ENCODE measurements at places on chromosomes 5 and 9. TPM values are rescaled to one million over a fixed set of nuclear protein-coding genes. Genes with fewer than 3 reads are reported as not detected.

DNA sequence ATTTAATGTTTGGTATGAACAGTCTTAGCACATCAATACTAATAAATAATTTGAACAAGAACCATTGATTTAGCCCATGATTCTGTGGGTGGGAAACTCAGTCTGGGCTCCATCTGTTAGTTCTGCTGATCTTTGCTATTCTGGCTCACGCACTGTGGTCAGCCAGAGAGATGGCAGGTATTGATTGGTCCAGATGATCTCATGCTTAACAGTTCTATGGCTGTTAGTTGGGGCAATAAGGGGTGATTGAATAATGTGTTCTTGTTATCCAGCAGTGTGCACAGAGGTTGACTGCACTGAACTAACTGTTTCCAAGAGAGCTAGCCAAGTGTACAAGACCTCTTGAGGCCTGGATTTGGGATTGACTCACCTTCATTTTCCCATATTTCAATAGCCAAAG lies 824.3 kb downstream of the SEMA5A start:
- no peak for DNase-seq

The GABRA6 gene
- total RNA-seq = not detected

GRCh38 chr5:107997338-107997980 lies 326.7 kb upstream of the EFNA5 start:
- no peak for DNase-seq

The GRXCR2 gene
- not detected for total RNA-seq

The OR13C9 gene
- not detected for total RNA-seq

The KCNT1 gene
- total RNA-seq = not detected

The KCTD16 gene
- 0.52 TPM for total RNA-seq

GRCh38 chr5:129392681-129393080 lies 67.4 kb upstream of the ADAMTS19 start:
- DNase-seq = no peak

GRCh38 chr9:110753731-110754231 lies 85.2 kb downstream of the MUSK start:
- no peak for DNase-seq

The SLC12A7 gene
- total RNA-seq = 34.7 TPM

The LCN1 gene
- total RNA-seq = not detected

The TTC16 gene
- total RNA-seq = not detected

- no peak for DNase-seq
These were observed 361.0 kb upstream of the CDH6 start for GRCh38 chr5:30832519-30832918.

GRCh38 chr5:151683986-151684588 lies 2.6 kb downstream of the SPARC start:
- DNase-seq = no peak

GRCh38 chr9:115972843-115973595 lies 180.6 kb upstream of the PAPPA start:
- DNase-seq = no peak

- DNase-seq = no peak
These were observed 44.8 kb downstream of the PRLR start for GRCh38 chr5:35185518-35185917.

The BTNL9 gene
- not detected for total RNA-seq

- no peak for DNase-seq
These were observed 240.7 kb downstream of the CSNK1G3 start for GRCh38 chr5:123752552-123753179.

- no peak for DNase-seq
These were observed 226.9 kb downstream of the TMEM38B start for GRCh38 chr9:105921057-105921726.

The SOHLH1 gene
- not detected for total RNA-seq

DNA sequence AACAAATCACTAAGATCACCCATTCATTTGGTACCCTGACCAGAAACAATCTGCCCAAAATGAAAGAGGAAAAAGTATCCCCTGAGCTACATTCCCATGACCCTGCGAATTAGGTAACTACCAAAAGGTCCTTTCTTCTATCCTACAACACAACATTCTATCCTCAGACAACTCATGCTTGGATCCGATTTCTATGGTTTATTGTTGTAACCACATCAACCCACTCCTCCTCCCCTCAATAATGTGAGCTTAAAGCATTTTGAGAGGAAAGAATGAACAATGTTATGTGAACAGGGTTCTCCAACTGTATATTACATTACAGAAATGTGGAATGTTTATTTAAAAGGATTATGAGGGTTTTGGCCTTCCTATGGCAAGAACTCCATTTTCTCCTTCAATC lies 4.0 kb downstream of the SLC35D2 start:
- no peak for DNase-seq

- no peak for DNase-seq
These were observed 17.8 kb downstream of the FBXO38 start for GRCh38 chr5:148401604-148402003.

DNA sequence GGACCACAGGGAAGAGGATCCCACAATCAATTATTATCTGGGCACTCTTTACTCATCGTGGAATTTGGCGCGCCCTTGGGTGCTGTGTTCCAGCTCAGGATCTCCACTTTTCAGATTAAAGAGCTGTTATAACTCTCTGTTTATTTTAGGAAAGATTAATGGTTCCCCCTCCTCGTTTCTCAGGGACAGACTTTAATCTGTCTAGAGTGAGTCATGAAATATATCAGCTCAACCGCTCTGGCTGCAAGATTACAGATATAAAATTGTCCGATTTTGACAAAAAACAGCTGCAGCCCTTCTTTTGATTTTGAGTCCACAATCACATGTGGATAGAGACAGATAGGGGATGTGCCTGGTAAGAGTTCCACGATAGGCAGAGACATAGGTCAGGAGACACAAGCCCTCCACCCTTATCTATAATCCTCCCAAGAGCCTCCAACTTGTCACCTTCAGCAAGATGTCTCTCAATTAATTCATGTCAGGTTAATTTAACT lies 77.6 kb upstream of the ANKRD55 start:
- no peak for DNase-seq

GRCh38 chr5:181043285-181044092 lies 3.4 kb downstream of the BTNL9 start:
- DNase-seq = no peak

DNA sequence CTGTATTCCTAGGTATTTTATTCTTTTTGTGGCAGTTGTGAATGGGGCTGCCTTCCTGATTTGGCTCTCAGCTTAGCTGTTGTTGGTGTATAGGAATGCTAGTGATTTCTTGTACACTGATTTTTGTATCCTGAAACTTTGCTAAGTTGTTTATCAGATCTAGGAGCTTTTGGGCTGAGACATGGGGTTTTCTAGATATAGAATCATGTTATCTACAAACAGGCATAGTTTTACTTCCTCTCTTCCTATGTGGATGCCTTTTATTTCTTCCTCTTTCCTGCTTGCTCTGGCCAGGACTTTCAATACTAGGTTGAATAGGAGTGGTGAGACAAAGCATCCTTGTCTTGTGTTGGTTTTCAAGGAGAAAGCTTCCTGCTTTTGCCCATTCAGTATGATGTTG lies 129.9 kb downstream of the DMXL1 start:
- DNase-seq = no peak

The FOXD4L4 gene
- 0.16 TPM for total RNA-seq

DNA sequence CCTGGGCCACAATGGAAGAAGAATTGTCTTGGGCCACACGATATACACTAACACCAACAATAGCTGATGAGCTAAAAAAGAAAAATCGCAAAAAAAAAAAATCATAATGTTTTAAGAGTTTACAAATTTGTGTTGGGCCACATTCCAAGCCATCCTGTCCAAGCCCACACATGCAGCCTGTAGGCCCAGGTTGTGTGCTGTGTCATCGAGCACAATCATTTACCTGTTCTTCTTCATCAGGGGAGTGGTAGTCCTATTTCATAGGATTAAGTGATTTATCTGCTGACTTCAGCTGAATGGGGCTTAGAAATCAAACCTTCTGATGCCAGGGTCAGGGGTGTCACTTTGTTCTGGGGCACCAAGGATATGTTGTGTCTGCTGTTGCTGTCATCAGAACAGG lies 44.6 kb upstream of the ELL2 start:
- DNase-seq = no peak

The KIF12 gene
- not detected for total RNA-seq

- DNase-seq = no peak
These were observed 29.3 kb upstream of the WWC1 start for GRCh38 chr5:168262042-168262743.

The PAX5 gene
- total RNA-seq = 18.1 TPM

DNA sequence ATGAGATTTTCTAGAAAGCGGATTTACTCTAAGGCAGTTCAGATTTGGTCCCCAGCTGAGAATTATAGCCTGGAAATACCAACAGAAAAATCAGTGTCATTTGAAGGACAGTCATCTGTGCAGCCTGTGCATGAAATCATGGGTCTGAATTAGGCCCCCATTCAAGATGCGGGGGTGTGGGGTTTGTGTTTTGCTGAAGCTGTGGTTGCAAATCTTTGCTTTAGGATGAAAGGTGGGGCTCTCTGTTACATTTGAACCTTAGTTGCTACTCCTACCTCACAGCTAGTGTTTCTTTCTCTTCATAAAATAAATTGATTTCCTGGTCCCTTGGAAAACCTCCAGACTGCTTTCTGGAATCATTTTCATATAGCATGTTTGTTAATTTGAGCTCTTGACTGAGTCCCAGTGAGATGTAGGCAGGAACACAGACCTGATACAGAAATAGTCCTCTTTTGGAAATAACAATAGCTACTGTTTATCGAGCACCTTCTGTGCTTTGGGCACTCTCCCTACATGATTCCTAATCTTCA lies 4.8 kb upstream of the ABL1 start:
- no peak for DNase-seq

- no peak for DNase-seq
These were observed 711.5 kb downstream of the CETN3 start for GRCh38 chr5:89698028-89698427.

- DNase-seq = no peak
These were observed 877.9 kb upstream of the WWC1 start for GRCh38 chr5:167413506-167413905.

- DNase-seq = no peak
These were observed 76.4 kb downstream of the PLK2 start for GRCh38 chr5:58383448-58383847.

DNA sequence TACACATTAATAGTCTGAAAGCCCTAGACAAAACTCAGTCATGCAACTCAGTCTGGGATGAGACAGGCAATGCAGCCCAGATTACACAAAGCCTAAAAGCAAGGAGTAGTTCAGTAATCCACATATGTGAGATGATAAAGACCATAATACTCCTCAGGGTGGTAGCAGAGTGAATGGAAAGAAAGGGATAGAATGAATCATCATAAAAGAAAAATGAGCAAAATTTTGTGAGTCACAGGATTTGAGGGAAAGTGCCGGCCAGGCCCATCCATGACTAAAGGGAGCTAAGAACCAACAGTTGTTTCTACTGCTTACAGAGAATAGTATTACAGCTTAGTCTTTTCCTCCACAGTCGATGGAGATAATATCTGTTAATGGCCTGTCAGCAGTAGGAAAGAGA lies 90.0 kb upstream of the POU5F2 start:
- DNase-seq = no peak

The F2R gene
- 42.4 TPM for total RNA-seq

DNA sequence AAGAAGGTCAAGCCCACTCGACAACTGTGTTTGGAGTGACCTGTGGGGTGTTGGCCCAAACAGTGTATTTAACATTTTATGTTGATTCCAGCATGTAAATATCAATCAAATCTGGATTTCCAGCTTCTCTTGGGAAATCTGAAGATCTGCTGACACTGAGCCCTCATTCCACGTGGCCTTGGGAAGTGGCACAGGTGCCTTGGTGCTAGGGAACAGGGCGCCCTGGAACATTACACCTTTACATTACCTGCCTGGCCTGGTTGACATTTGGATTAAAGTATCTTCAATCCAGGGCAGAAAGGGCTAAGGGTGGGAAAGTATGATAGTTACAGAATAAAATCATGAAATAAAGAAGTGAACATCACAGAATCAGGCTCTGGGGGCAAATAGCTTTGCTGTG lies 84.9 kb upstream of the CTSL start:
- no peak for DNase-seq

GRCh38 chr5:164048359-164048926 lies 543.0 kb downstream of the MAT2B start:
- no peak for DNase-seq

DNA sequence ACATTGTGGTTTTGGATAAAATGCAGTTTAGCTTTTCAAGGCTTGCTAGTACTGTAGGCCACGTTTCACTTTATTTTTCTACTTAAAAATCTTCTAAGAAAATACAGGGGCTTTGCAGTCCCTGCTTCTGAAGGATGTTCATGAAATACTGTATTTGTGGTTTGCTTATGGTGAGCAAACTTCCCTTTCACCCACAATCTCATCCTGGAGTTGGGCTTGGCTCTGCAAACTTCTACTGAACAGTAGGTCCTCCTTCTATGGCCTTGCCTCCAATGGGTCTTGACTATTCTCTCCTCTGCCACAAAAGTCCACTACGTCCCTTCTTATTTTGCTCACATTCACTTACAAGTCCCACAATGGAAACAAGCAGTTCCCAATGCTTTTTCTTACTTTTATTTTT lies 502.7 kb upstream of the KLF4 start:
- no peak for DNase-seq

DNA sequence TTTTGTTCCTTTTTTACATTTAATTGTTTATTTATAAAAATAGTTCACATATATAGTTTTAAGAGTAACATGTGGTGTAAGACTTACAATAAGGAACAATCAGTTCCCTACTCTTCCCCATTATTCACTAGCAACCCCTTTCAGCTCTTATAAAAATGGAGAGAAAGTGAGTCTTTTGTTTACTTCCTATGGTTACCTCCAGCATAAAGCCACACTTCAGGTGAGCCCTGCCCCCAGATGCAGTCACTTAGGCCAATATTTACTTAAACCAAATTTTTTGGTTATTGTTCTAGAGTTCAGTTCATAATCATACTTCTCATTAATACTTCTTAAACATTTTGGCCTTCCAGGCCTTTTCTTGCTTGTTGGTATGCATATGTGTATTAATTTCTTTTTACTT lies 33.7 kb downstream of the UBE2R2 start:
- DNase-seq = no peak

DNA sequence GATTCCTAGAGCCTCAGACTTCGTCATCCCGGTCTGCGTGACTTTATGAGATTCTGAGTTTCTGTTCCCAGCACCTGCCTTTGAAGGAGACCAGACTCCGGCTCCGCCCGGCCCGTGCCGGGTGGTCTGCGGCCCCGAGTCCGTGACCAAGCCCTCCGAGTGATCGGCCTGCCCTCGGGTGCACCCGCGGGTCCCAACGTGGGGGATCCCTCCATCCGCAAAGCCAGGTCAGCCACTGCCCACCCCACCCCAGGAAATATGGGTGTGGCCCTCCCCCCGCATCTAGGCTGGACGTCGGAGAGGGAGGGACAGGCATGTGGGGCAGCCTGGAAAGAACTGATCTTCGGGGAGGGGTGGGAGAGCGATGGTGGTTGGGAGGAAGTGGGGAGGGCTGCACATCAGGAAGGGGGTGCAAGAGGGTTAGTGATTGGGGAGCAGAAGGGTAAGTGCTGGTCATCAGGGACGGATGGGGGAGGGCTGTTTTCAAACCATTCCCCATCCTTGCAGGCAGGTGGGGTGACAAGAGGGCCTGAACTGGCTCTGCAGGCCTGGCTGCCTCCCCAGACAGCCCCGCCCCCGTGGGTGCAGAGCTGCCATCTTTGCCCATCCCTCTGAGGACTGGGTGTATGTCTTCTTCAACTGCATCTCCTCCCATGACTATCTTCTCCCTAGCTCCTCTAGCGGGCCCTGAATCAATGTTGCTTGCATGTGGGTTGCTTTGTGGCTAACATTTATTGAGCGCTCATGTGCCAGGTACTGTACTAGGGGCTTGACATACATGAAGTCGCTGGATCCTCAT lies 747 bp downstream of the LRSAM1 start:
- DNase-seq = peak; percentile 32

The PCDHB3 gene
- 5.7 TPM for total RNA-seq
